Midbrain (tissue), 1 donor: ENCODE measurements at places on chromosomes 16 and 17.

DNA sequence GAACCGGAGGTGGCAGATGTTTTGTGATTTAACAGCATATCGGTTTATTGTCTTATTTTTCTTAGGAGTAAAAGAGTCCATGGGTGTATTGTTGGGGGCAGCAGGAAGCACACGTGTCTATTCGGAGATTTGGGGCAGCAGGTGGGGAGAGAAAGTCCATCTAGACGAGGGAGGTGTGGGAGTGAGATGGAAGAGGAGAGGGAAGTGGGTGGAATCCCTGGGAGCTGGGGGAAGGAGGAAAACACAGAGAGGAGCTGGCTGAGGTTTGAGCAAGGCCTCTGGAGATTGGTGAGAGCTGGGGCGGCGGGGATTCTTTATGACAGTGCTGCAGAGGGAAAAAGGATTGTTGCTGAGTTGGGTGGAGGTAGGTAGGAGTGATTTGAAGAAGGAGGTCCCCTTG, 72.1 kb downstream of the PRKCB start:
- DNase-seq: no peak

- peak; percentile 55 for DNase-seq
Observed at GRCh38 chr16:48537909-48538745, 71.9 kb downstream of the N4BP1 start.

DNA sequence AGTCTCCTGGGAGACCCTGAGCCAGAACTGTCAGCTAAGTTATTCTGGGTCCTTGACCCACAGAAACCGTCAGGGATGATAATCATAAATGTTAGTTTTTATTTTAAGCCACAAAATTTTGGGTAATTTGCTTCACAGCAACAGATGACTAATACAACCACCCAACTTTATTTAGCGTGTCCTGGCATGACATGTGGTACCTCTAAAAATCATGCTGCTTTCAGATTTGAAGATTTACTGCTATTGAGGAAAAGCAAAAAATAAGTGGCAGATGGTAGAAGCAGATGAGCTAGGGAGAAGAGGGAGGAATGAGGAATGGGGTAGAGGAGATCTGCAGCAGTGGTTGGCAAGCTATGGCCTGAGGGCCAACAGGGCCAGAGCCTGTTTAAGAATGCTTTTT, 90.4 kb downstream of the TMEM100 start:
- no peak for DNase-seq

- no peak for DNase-seq
Observed at GRCh38 chr16:18792836-18793433, 2.8 kb upstream of the RPS15A start.

GRCh38 chr16:81127051-81127450, 30.9 kb upstream of the GCSH start:
- no peak for DNase-seq

GRCh38 chr17:16283705-16284104, 66.7 kb downstream of the PIGL start:
- DNase-seq: no peak

DNA sequence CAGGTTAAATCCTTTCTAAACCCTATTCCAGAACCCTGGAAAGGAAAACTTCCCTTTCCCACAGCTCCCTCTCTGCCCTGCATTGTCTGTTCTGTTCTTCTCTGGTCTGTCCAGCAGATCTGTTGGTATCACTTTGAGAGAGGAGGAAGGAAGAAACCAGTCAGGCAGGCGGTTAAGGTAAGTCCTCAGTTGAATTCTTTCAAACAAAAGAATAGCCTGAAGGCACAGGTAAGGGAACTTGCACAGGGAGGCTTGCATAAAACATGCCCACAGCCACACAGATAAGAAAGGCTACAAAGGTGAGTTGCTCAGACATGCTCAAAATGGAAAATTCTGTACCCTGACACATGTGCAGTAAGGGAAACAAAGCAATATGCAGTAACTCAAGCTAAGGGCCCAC, 595.7 kb upstream of the CDH5 start:
- no peak for DNase-seq

DNA sequence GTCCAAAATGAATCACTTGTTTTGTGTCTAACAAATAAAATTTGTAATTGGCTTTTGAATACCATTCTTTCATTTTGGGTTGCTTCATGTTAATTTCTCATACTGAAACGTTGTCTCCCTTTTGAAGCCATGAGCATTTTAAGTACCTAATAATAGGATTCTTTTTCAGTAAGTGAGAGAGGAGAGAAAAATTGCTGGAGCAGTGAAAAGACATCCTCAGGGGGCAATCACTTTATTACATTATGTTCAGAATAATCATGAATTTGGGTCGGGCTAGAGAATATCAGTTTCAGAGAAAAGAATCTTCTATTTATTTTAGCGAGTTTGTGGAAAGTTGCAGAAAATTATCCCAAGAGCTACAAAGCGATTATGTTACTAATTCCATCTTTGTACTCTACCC, 96.8 kb downstream of the CNTNAP4 start:
- no peak for DNase-seq

DNA sequence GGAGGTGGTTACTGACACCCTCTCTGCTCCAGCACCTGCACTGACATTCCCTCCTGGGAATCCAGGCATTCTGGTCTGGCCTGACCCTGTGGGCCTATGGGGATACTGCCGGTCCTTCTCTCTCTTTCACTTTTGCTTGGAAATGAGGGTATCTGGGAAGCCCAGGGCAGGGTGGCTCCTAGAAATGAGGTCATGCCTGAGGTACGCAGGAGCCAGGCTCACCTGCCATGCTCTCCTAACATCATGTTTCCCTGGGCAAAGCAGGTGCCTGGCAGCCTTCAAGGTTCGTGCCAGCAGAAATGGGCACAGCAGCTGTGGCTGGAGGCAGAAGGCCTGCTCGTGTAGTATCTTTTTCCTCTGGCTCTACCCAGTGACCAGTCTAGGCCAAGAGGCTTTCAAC, 3.3 kb downstream of the ITGA3 start:
- DNase-seq: no peak

- DNase-seq: no peak
Observed at GRCh38 chr16:3609895-3610697, 1.3 kb downstream of the SLX4 start.

DNA sequence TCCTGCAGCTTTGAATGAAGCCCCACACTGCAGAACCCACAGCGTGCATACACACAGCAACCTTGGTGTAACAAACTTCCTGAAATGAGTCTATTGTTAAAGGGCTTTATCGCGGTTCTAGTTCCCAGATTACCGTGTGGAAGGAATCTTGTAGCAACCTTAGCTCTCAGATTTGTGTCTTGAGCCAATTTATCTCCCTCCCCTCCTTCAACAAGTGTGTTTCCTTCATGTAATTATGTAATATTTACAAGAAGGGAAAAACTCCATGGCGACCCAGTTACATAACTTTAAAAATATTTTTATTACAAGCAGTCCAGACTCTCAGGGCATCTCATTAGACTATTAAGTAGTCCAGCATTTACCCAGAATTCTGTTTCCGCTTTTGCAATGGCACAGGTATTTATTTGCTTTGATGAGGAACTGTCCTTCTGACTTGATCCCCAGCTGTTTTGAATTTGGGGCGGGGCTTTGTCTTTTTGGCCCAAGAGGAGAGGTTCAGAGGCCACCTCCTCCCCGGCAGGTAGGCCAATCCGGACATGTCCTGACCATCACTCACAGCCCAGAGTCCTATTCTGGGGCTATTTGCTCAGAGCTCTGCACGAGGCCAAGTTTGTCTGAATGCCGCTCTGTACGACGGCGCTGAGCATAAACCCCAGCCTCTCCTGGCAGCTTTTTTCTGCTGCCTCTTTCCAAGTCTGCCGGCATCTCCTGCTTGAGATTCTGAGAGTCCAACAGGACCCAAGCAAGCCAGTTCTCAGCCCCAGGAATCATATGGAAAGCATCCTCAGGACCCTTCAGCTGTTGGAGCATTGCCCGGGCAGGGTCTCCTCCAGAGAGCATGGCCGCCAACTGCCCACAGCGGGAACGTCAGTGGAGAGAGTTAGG, 35.6 kb downstream of the CLEC16A start:
- peak; percentile 35 for DNase-seq

DNA sequence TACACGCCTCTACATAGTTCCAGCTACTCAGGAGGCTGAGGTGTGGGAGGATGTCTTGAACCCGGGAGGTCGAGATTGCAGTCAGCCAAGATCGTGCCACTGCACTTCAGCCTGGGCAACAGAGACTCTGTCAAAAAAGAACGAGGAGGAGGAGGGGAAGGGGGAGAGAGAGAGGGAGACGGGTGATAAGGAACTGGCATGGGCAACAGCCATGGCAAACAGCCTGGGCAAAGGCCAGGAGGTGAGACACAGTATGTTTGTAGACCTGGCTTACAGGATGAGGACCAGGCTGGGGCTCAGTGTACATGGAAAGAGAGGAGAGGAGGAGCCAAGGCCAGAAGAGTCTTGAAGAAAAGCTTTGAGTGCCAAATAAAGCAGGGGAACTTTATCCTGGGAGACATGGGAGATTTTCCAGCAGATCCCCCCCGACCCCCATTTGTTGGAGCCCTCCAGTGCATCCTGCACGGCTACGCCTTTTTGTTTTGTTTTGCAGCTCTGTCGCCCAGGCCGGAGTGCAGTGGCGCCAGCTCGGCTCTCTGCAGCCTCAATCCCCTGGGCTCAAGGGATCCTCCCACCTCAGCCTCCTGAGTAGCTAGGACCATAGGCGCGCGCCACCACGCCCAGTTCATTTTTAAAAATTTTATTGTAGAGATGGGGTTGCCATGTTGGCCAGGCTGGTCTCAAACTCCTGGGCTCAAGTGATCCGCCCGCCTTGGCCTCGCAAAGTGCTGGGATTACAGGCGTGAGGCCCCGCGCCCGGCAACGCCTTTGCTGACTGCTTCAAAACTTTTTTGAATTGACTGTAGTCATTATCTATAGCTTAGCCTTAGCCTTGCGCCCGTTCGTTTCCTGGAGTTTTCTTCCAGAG, 1.3 kb upstream of the ALKBH5 start:
- no peak for DNase-seq

DNA sequence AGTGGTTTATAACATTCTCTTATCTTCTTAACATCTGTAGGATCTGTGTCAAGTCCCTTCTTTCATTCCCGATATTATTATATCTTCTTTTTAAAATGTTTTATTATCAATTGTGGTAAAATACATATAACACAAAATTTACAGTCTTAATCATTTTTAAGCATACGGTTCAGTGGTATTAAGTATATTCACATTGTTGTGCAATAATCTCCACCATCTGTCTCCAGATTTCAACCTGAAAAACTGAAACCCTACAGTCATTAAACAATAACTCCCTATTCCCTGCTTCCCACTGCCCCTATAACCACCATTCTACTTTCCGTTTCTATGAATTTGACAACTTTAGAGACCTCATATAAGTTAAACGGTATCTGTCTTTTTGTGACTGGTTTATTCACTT, 45.5 kb downstream of the CEP112 start:
- DNase-seq: no peak

GRCh38 chr17:2400474-2400866, 390 bp downstream of the MNT start:
- DNase-seq: peak; percentile 44

DNA sequence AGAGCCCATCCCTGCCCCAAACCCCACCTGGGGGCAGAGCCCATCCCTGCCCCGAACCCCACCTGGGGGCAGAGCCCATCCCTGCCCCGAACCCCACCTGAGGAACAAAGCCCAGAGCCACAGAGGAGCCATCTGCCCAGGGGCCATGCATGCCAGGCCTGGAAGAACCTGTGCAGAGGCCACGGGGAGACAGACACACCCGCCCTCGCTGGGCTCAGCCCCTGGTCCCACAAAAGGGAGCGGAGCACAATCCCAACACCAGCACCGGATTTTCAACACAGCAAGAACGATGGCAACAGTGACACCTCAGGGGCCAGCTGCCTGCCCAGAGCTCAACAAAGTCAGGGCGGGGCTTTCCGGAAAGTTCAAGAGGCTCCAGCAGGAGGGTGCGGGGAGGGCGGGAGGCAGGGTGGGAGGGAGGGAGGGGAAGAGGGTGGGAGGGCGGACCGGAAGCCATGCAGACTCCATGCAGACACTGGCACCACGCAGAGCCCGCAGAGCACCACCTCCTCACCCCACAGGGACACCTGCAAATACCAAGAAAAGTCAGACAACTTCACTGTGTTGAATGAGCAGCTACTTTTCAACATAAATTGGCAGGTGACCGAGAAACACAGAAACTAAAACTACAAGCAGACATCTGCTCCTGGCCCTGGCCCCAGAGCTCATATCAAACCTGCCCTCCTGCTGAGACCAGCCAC, 27.9 kb upstream of the C16orf95 start:
- no peak for DNase-seq

DNA sequence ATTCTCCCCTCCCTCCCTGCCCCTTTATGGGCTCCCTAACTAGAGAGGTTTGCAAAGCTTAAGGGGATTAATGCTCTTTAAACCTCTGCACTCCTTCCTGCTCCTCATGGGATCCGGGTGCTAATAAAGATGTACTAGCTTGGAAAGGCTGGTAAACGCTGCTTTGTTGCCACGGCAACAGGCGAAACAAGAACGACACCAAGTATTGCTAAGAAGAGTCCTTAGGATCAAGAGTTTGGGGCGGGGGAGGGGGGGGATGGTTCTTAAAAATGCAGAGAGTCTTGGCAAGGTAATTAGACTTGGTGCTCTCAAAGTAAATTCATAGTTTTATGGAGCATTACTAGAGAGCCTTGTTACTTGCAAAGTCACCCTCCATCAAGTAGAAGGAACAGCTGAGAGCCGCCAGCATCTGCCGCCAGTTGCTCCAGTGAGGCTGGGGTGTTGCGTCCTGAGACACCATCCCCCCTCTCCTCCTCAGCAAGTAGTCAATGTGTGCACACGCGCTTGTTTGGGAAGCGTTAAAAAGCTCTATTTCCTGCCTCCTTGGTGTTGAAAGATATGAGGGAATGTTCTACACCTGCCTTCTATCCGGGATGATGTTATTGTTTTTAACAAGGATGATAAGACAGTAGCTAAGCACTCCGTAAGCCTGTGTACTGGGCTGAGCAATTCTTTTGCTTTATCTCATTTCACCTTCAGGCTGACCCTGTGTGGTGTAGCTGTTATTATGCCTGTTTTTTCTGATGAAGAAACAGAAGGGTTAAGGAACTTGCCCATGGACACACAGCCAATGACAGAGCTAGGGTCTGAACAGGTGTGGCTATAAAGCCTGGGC, 190.9 kb downstream of the CCDC182 start:
- no peak for DNase-seq

DNA sequence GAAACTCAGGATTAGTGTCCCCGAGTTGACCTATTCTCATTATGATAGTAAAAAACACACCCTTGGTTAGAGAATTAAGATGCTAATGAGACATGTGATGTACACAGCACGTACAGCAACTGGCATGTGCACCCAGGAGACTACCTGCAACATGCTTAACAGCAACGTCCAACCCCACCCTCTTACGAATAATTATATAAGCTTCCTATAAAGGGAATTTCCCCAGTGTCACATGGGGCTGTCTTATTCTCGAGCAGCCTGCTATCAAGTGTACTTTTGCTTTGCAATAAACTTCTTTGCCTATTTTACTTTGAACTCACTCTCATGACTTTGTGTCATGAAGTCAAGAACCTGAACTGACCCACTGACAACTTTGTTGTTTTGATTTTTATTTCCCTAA, 62.4 kb upstream of the PMFBP1 start:
- no peak for DNase-seq

GRCh38 chr16:24130494-24131085, 125.5 kb upstream of the CACNG3 start:
- no peak for DNase-seq
